ENCODE measurements at places on chromosomes 16 and 17.

DNA sequence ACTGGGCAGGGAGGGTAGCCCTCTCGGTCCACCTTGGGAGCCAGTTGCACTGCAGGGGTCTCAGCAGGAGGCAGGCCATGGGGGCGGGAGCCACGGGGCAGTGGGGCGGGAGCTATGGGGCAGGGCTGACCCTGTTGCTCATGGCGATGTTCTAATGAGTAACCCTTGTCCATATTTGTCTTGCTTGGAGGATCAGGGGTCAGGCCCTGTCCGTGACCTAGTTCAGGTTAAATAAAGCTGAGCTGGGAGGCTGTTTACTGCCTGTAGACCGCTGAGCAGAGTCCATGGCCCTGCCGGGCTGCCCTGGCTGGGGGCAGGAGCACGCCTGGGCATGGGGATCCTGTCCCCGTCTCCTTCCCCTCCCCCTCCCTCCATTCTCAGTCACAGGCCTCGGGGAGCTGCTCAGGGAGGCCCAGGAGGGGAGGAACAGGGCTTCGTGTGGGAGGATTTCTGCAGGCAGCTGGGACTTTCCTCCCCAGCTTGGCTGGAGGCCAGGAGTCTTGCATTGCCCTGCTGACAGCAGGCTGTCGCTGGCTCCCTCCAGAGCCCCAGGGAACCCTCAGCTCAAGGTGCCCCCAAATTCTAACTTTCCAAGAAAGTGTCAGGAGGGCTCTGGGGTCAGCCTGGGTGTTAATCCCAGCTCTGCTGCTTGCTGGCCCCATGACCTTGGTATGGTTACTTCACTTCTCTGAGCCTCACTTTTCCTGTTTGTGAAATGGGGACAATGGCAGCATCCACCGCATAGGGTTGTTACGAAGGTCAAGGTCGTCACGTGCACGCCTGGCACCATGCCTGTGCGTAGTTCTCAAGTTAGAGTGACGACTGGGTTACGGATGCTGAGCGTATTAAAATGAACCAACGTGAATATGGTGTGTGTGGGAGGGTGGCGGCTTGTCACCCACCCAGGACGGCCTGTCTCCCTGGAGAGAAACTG is 6.1 kb upstream of the SERPINF2 start:
- DNase-seq = peak; percentile 57

- peak; percentile 42 for DNase-seq
These were observed 610 bp downstream of the VPS4A start for GRCh38 chr16:69311533-69312387.

DNA sequence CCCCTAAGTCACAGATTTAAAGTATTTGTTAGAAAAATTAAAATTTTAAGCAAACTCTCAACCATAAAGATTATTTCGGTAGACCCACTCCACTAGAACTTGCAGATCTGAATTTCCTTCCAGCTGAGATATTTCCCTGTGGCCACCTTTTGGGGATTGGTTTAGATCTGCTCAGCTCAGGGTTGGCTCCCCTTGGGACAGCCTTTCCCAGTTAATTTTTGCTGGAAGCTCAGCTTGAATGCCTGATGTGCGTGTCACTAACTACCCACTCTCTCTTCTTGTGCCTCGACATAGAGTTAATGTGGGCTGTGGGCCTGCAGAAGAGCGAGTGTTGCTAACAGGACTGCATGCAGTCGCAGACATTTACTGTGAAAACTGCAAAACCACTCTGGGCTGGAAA is 57.6 kb downstream of the YPEL2 start:
- no peak for DNase-seq

GRCh38 chr16:30075503-30076275 is at the start of gene PPP4C:
PPP4C (plus strand) TSS chr16:30075994; CDS start chr16:30076378, 384 bp downstream.
- DNase-seq = peak; percentile 90

GRCh38 chr16:70561623-70562022 is 38.0 kb downstream of the SF3B3 start:
- no peak for DNase-seq

DNA sequence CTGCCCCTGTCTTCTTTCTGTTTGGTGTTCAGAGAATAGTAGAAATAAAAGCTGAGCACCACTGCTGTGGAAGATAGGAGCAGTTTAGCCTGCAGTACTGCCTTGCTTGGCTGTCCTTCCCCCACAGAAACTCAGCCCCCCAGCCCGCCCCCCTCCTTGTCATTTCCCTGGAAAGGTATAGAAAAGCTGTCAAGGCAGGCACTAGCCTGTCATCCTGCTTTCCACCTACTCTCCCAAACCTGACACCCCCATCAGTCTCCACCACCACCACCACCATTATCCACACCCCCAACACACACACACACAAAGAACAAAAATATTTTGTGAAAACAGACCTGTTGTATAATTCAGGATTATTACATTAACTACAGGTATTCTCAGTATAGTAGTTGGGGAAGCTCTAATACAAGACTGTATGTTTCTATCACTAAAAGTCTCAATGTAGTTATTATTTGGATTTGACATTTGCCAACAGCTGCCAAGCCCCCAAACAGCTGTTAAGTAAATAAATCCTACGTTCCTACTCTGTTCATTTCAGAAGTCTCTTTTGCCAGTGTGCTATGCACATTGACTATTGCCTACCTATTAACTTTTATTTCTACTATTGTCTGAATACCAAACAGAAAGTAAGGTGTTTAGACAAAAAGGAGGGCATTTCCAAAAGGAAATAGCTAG is 128.8 kb downstream of the CYB561 start:
- DNase-seq = no peak

DNA sequence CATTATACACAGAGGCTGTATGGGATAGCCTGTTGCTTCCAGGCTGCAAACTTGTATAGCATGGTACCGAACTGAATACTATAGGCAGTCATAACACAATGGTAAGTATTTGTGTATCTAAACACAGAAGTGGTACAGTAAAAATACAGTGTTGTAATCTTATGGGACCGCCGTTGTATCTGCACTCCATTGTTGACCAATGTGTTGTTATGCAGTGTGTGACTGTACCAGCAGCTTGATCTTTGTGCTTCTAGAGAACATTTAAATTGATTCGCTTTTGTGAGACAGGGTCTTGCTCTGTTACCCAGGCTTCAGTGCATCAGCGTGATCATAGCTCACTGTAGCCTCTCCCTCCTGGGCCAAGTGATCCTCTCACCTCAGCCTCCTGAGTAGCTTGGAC is 31.5 kb downstream of the WWOX start:
- DNase-seq = no peak

DNA sequence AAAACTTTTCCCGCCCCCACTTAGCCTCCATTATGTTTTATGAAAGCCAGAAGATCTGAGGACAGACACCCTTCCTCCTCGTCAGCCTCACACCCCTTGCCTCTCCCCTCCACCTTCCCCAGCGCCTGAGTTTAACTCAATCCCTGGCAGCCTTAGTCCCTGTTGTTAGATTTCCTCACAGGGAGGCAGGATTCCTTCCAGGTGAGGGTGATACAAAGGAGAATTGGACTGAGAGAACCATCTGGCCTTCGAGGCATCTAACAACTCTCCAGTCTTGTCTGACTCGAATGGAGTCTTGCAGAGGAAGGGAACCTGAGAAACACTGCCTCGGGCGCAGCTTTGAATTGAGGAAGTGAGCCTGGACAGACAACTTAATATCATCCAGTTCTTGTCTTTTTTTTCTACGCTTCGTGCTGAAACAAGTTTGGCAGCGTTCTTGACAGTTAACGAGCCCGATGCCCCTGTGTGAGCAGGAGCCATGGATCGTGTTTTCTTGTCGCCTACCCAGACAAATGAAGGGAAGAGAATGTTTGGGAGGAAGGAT is 1.3 kb upstream of the ZNF768 start:
- DNase-seq = no peak

- no peak for DNase-seq
These were observed 2.5 kb downstream of the TMEM92 start for GRCh38 chr17:50276588-50277356.

DNA sequence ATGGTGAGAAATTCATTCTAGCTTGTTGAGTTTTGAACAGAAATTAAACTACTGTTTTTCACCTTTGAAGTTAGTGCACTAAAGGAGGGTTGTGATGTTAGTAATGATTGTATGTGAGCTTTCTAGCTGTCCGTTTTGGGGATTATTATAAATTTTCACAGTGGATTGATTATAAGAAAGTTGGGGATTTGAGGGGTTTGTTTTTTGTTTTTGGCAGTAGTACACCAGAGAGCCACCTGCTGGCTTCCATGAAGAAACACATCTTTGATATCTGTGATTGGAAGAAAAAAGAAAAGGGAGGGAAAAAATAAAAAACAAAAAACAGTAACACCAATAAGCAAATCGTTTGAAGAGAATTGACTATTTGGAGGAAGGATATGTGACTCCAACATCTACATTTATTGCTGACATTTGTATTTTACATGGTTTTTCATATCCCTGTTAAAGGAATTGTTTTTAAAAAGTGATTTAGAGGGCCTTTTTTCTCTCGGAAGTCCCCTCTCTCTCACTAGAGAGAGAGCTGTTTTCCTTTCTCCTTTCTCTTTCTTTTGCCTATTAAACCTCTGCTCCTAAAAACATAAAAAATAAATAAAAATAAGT is 1469.5 kb upstream of the GOT2 start:
- DNase-seq = no peak

DNA sequence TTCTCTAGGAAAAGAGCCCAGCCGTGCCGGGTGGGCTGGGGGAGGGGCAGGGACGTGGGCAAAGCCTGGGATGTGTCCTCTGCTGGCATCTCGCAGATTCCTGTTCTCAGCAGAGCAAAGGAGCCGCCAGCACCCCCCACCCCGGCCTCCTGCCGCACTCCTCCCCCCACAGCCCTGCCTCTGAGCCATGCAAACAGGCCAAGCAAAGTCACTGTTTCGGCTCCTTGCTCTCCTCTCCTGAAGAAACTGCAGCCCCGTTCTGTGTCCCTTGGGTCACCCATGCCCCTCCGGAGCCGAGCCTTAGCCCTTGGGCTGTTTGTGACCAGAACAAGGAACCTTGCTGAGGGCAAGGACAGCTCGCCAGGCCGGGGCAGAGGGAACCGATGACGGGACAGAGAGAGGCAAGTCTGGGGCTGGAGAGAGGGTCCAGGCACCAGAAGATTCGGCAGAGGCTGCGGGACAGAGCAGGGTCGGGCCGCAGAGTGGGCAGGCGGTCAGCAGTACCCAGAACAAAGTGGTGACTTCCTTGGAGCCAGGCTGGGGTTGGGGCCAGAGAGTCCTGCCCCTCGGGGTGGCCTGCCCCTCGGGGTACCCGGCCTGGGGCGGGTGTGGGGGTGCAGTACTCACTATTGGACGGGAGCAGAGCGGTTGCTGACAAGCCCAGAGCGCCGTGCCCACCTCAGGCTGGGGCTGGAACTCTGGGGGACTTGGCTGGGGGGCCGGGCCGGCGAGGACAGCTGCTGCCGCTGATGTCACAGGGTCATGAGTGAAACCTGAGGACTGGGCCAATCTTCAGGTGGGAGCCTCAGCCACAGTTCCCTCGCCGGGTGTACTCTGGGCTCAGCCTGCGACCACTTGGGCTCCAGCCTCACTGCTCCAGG is 9.2 kb upstream of the PRR29 start:
- DNase-seq = no peak

DNA sequence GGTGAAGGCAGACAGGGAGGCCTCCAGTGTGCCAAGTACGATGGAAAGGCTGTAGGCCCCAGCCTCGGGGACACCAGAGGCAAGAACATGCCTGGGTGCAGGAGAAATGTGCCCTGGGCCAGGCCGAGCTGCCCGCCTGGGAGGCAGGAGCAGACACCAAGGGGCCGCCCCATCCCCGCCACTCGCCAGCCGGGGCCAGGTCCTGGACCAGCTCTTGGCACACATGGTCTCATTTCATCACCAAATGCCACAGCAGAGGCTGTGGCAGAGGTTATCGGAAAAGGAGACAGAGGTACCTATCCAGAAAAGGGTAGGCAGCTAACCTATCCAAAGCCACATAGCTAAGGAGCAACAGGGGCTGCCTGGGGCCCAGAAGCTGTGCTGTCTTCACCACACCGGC is 31.3 kb downstream of the PEMT start:
- no peak for DNase-seq

DNA sequence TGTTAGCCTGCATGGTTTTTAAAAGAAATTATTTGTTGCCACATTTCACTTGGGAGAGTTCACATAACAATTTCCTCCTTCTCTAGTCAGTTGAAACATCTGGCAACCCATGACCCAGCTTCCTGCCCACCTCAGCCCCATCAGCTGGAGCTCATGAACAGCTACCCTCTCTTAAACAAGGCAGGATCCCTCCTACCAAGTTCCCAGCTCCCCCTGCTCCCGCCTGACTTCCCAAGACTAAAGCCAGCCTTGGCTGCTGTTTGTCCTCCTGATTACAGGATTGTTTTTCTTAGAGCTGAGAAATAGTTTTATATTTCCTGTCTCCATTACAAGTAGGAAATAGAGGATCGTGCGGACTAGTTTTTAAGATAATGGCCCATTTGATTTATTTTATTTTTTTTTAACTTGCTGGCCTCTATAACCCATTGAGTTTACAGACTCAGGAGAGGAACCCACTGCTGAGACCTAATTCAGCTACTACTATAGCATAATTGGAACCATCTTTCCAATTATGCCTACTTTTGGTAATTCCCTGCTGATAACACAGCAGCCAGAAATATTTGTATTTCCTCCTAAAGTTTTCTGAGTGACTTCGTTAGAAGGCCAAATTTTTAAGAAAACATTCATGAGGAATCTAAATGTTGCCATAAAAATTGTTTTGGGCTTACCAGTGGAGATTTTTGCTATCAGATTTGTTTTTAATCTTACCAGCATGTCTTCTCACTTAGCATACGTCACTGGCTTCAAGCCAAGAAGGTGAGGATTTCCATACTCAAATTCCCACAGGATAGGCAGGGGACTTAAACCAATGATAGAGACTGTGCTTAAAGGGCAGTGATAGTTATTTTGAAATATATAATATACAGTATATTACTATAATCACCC is 90.0 kb downstream of the ELAC2 start:
- DNase-seq = no peak

- no peak for DNase-seq
These were observed 6.1 kb upstream of the DRC7 start for GRCh38 chr16:57688487-57688986.

DNA sequence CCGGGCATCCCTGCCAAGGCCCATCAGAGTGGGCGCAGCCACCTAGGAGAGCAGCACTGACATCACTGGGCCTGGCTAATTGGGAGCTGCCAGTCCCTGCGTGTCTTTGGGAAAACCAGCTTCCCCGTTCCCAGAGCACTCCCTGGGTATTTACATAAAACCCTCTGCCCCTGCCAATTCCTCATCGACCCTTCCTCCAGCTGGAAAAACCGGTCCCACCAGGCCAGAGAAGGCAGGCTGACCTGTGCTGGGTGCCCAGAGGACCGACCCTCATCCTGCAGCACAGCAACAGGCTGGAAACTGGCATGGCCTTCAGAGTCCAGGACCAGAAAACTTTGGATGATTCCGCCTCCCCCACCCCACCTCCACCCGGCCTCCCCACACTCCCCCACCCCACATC is 8.2 kb upstream of the FOXN1 start:
- no peak for DNase-seq

DNA sequence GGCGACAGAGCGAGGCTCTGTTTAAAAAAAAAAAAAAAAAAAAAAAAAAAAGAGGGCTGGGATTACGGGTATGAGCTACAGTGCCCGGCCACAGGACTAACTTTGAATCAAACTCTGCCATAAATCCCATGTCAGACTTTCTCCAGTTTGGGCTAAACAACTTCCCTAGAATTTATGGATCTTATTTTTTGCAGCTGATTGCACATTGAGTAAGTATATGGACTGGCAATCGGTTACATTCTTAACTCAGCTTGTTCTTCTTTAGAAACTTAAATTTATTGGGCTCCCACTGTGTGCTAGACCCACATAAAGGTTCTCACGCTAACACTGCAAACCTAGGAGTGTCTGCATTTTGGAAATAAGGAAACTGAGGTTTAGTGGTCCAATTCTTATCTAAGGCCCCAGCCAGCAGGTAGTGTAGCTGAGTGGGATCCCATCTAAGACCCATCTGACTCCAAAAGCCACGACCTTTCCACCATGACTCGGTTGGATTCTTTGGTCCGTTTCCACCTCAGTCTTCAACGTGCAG is 718 bp upstream of the CBFB start:
- DNase-seq = no peak

Data from stimulated activated CD4-positive, alpha-beta T cell treated with anti-CD3 and anti-CD28 coated beads, Interleukin-4, amount 100 ng/mL, for 4 hours (primary cell).